GM23248 (cell line): ENCODE measurements at places on chromosomes 11 and 22.

DNA sequence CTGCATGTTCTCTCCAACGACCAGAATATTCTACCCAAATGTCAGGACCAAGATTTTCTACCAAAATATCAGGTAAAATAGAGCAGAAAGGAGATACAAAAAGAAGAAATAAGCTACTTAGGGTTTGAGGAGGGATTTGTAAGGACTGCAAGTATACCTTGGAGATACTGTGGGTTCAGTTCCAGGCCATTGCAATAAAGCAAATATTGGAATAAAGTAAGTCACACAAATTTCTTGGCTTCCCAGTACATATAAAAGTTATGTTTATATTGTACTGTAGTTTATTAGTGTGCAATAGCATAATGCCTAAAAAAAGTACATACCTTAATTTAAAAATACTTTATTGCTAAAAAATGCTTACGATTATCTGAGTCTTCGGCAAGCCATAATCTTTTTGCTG, 34.1 kb downstream of the CCDC15 start:
- DNase-seq = no peak

- no peak for DNase-seq
Measured at GRCh38 chr11:113262594-113262993, 51.8 kb upstream of the TTC12 start.

- peak; percentile 11 for DNase-seq
Measured at GRCh38 chr22:31148488-31148887, 8.2 kb upstream of the PLA2G3 start.

GRCh38 chr22:50161508-50162390, 8.8 kb upstream of the PANX2 start:
- no peak for DNase-seq

DNA sequence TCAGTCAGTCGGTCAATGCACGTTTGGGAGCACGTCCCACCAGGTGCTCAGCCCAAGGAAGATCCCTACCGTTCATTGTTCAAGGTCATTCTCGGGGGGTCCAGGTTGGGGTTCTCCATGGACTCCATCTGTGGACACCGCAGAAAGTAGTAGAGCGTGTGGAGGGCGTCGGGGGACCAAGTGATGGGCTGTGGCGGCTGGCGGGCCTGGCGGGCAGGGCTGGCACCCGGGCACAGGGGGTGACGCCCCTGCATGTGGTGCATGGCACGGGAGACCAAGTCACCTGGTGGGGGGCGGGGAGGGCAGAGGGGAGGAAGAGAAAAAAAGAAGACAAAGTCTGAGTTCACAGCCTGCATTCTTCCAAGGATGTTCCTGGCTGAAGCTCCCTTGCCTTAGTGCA, 91.8 kb downstream of the NAT10 start:
- DNase-seq = no peak

- no peak for DNase-seq
Measured at GRCh38 chr11:62603072-62603408, 1.4 kb upstream of the MTA2 start.
